H7 (cell line): ENCODE measurements at places on chromosomes 16 and 17. TPM values are rescaled to one million over a fixed set of nuclear protein-coding genes. Genes with fewer than 3 reads are reported as not detected.

Gene GIT1
- total RNA-seq = 40.3 and 46.1 TPM in 2 replicates

Gene TOP2A
- total RNA-seq = 159 and 249 TPM in 2 replicates

Gene P2RX5
- total RNA-seq = 2.3 and 2.7 TPM in 2 replicates

Gene CLEC18C
- 0.07 and 0.35 TPM in 2 replicates for total RNA-seq

Gene AXIN2
- total RNA-seq = 34.8 and 36.1 TPM in 2 replicates

Gene IRX6
- total RNA-seq = 0.07 TPM in 1 of 2 replicates, not detected in the other

Gene TAC4
- total RNA-seq = not detected in 2 replicates

Gene FUS
- total RNA-seq = 35.3 and 39.8 TPM in 2 replicates

DNA sequence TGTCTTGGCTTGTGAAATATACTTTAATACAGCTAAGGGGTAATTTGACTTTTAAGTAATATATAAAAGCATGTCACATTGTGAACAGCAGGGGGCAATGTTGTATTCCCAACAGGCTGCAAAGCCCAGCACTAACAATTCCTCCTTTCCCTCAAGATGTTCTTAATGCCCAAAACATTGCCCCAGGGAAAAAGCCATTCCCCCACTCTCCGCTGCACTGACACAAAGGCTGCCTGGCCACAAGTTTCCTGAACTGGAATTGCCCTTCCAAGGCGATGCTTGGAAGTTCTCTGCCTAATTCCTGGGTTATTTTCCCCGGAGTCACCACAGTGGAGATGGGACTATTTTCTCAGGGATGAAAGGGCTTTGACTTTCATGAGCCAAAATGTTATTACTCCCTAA is 27.2 kb downstream of the CLEC16A start:
- peak; percentile 77 for DNase-seq

DNA sequence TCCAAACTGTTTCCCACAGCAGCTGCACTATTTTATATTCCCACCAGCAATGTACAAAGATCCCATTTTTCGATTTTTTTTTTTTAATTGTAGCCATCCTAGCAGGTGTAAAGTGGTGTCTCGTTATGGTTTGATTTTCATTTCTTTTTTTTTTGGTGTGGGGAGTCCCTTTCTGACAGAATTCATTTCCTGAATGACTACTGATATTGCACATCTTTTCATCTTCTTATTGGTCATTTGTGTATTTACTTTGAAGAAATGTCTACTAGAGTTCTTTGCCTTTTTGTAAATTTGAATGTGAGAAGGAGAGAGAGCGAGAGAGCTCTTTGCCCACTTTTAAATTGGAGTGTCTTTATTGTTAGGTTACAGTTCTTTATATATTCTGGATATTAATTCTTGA is 14.0 kb downstream of the CYB5B start:
- DNase-seq = no peak

DNA sequence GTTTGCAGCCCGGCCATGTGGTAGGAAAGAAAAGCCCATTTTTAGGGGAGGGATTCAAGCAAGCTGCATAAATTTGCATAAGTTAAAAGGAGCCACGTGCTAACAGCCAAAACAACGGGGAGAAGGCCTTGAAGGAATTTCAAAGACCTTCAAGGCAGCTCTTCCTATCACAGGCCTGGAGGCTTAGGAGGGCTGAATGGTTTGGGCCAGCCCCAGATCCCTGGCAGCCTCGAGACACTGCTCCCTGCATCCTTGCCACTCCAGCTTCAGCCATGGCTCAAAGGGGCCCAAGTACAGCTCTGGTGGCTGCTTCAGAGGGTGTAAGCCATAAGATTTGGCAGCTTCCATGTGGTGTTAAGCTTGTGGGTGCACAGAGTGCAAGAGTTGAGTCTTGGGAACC is 22.6 kb downstream of the PRDM7 start:
- DNase-seq = no peak

- peak; percentile 74 for DNase-seq
Observed at GRCh38 chr17:6913608-6914443, 82.0 kb upstream of the ALOX12 start.

- no peak for DNase-seq
Observed at GRCh38 chr16:82011199-82011641, at the start of gene SDR42E1. Gene SDR42E1, minus strand, starts transcription at chr16:82011470. Its CDS starts 10,612 bp downstream, at chr16:82000858.

- DNase-seq = peak; percentile 98
Observed at GRCh38 chr16:2924901-2925755, 13.4 kb downstream of the FLYWCH1 start.

DNA sequence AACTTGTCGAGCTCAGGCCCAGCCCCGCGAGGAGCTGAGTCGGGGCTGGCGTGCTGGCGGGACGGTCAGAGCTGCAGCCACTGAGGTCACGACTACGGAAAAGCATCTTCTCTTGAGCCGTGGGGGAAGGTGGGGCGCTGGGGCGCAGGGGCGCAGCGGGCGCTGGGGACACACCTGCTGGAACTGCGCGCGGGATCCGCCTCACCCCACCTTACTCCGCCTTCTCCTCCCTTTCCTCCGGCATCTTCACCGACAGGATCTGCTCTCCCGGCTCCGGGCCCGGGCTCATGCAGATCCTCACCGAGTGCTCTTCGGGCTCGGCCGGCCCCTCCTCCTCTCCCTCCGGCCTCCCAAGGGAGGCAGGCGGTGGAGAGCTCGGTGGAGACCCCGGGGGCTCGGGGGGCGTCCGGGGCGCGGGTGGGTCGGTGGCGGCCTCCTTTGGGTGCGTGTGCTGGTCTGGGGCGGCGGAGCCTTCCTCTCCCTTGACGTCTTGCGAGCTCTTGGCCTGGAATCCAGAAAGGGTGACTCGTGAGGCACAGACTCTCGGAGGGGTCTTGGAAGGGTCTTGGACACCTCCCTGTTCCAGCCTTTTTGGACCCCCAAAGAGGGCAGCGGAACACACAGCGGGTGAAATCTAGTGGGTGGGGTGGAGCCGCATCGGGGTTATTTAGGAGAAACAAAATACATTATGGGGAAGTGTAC is 81.8 kb upstream of the KIFC3 start:
- peak; percentile 88 for DNase-seq

- DNase-seq = no peak
Observed at GRCh38 chr16:67446968-67447507, 16.1 kb downstream of the HSD11B2 start.

DNA sequence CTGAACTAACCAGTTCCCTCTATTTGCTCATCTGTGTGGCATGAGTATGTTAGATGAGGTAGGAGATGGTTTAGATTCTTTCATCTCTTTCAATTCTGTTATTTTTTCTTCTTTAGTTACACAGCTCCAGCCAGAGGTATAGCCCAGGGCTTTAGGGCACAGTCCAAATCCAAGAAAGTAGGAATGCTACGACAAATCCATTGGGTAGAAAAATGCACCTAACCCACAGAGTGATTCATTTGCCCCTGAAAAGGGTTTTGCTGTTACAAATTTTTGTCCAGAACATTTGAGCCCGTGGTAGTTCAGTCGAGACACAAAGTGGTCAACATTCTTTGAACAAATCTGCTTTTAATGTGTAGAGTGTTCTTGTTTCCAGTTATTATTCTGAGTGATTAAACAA is 250.7 kb downstream of the HS3ST3A1 start:
- no peak for DNase-seq

- no peak for DNase-seq
Observed at GRCh38 chr16:66581246-66581952, 2.1 kb downstream of the CMTM2 start.

GRCh38 chr17:6599364-6599763 is 41.1 kb downstream of the KIAA0753 start:
- no peak for DNase-seq
